Left lobe of liver (tissue), 2 donors: ENCODE measurements at places on chromosomes 7 and 10.
A peak's percentile ranks its signal among the peaks of the same experiment; 100 is the strongest.

- no peak for DNase-seq
Observed at GRCh38 chr7:148561099-148561498, 29.5 kb upstream of the C7orf33 start.

- DNase-seq = no peak
Observed at GRCh38 chr7:158685693-158686092, 18.9 kb downstream of the NCAPG2 start.

- no peak for DNase-seq
Observed at GRCh38 chr7:149790146-149790548, 16.8 kb upstream of the ZNF467 start.

DNA sequence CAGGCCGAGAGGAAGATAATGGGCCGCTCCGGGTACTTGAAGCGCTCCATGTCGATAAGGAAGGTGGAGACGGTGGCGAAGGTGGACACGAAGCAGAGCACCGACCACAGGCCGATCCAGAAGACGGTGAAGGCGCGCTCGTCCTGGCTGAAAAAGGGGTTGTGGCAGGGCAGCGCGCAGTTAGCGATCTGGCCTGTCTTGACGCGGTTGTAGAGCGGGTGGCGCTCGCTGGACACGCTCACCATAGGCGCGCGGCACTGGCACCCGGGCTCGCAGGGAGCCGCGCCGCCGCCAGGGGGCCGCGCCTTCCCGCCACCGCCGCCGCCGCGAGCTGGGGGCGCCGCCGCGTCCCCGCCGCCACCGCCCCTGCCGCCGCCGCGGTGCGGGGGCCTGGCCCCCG lies 1.6 kb downstream of the FZD8 start:
- DNase-seq = peak; percentile 75

- DNase-seq = no peak
Observed at GRCh38 chr7:128910569-128910945, at the start of gene KCP. Gene KCP (minus strand): TSS chr7:128910709. CDS start chr7:128910676, 33 bp downstream.

DNA sequence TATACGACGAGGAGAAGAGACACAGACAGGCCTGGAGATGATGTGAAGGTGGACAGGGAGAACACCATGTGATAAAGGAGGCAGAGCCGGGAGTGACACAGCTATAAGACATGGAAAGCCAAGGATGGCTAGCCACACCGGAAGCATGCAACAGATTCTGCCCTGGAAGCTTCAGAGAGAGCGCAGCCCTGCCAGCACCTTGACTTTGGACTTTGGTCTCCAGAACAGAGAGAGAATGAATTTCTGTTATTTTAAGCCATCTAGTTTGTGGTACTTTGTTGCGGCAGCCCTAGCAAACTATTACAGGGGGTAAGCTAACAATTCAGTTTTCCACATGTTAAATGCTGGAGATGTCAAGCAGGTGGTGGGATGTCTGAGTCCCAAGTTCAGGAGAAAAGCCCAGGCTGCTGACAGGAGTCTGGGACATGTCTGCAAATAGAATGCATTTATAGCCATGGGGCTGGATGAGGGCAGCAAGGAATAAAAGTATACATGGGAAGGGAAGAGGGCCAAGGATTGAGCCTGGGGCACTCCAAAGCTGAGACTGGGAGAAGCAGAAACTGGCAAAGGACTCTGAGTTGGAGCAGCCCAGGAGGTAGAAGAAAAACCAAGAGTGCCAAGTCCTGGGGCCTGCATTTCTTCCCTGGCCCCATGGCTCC lies 65.1 kb downstream of the ATXN7L1 start:
- DNase-seq = peak; percentile 63

DNA sequence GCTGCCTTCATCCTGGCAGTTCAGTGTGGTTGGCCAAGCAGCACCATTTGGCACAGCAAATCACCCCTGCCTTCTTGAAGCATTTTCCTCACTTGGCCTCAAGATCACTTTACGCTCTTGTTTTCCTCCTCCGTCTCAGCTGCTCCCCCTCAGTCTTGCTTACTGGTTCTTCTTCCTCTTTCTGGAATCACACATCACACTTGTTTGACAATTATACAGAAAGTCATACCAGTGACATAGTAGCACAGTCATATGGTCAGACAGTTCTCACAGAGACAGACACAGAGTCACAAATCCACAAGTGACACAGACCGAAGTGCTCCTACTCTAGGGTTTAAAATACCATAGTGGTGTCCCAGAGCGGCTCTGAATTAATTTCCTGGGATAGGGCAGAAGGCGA lies 43.8 kb upstream of the ARL4A start:
- DNase-seq = no peak

DNA sequence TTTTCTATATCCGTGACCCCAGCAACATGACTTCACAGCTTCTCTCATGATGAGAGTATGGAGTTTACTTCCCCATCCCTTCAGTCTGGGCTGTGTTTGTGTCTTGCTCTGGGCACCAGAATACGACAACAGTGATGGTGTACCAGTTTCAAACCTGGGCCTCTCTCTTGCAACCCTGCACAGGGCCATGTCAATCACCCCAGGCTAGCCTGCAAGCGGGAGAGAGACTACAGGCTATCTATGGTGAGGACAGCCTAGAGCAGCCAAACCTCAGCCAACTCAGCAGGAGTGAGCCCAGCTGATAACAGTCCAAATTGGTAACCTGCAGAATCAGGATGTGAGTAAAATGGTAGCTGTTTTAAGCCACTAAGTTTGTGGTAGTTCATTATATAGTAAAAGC lies 235.8 kb downstream of the CHCHD3 start:
- DNase-seq = no peak

DNA sequence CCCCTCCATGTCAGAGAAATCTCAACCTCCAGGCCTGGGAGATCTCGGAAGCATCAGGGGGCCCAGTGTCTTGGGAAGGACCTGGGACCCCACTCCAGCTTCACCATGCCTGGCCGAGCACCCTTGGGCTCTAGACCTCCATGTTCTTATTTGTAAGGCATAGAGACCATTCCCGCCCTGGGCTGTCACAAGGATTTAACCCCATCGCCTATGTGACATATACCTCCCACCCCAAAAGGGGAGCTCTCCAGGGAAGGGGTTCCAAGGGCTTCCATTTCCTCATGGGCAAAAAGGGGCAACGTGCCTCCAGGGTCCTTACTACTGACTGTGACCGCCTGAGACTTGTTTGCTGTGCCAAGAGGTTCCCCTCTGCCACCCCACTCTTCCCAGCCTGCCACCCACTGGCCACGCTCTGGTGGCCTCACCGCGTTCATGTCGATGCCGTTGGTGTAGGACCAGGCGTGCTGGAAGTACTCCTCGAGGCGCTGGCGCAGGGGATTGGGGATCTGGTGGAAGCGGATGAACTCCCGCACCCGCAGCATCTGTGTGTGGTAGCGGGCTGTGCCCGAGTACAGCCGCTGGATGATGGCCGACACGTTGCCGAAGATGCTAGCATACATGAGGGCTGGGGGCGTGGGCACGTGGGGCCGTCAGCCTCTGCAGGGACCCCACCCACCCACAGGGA lies 27.5 kb downstream of the KCNH2 start:
- no peak for DNase-seq

GRCh38 chr7:98911916-98912315 lies 33.6 kb downstream of the TRRAP start:
- DNase-seq = no peak

- DNase-seq = no peak
Observed at GRCh38 chr7:140000666-140001268, 62.0 kb downstream of the PARP12 start.

DNA sequence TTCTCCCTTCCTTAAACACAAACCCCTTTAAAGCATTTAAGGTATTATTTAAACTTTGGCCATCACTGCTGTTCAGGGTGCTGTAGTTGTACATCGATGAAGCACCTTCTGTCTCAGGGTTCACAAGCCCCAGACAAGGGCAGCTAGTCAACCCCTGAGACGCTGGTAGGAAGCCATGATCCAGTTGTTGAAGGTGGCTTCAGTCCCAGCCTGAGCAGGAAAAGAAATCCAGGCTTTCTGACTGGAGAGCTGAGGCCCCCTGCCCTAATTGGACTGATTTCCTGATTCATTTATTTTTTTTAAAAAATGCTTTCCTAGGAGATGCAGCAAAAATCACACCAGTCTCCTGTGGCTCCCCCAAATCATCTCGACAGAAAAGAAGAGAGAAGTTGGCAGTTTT lies 15.8 kb downstream of the CPA1 start:
- no peak for DNase-seq

- no peak for DNase-seq
Observed at GRCh38 chr7:82234457-82235049, 209.0 kb downstream of the CACNA2D1 start.

GRCh38 chr7:21356616-21357015 lies 71.3 kb upstream of the SP4 start:
- no peak for DNase-seq

DNA sequence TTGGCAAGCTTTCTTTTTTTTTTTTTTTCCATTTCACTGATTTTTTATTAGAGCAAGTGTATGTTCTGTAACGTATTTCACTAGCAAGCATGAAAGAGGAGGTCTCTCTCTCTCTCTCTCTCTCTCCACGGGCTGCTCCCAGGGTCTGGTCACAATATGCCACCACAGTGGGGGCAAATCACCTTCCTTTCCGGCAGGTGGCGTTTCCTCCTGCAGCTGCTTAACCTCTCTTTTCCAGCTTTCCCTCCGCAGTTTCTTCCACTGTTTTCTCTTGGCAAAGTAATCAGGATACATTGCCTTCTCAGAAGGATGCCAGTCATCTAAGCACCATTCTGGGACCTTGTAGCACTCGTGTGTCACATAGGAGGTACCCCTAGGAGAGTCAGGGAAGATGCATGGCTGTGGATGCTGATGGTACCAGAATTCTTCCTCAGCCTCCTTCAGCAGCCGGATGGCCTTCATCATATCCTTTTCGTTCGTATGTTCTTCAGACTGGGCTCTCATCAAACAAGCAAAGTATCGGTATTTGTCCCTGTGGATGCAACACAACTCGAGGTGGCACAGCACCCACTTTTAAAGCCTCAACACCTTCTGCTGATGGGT lies 197.3 kb upstream of the PODXL start:
- no peak for DNase-seq

DNA sequence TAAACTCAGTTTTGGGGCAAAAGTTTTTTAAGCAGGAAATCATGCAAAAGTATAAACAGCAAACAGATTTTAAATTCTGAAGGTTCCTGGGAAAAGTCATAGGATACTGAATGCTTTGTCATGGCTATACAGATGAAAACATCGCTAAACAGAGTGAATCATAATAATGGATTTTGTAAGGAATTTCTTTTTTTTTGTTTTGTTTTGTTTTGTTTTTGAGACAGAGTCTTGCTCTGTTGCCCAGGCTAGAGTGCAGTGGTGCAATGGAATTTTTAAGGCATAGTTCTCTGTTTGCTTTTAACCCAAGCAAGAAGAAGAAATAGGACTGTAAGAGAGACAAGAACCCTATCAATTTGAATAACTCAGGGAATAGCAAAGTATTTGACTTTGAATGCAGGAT lies 285.3 kb downstream of the NRG3 start:
- no peak for DNase-seq

DNA sequence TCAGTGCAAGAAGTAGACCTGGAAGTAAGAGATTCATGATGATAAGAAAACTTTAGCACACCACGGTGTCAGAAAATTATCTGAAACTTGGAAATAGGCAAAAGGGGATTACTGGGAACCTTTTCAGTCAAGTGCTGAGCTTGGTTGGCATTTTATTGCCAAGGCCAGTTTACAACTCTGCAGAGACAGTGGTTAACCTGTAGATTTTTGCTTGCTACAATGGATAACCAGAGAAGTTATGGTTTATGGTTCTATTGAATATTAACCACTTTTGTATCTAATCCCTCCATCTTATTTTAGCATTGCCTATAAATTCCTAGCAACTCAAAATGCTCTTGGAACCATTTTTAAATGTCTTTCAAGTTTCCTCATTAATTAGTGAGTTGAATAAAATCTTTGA lies 13.3 kb upstream of the GRM8 start:
- DNase-seq = no peak

DNA sequence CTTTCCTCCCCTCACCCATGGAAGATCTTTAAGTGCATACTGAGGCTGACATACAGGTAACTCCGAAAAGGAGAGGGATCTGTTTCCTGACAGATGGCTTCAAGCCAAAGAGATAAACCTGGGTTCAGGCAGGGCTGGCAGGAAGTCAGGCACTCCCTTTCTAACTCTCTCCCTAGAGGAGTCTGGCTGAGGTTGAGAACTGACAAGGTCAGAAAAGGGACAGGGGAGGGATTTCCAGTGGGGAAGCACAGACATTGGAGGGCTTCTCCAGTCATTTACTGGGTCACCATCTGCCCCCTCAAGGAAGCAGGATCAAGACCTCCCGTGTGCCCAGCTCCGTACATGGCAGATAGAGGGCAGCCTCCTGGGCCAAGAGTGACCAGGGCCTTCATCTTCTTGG lies 31.6 kb downstream of the TLX1 start:
- no peak for DNase-seq

GRCh38 chr7:70435634-70436033 lies 696.3 kb upstream of the GALNT17 start:
- DNase-seq = no peak

DNA sequence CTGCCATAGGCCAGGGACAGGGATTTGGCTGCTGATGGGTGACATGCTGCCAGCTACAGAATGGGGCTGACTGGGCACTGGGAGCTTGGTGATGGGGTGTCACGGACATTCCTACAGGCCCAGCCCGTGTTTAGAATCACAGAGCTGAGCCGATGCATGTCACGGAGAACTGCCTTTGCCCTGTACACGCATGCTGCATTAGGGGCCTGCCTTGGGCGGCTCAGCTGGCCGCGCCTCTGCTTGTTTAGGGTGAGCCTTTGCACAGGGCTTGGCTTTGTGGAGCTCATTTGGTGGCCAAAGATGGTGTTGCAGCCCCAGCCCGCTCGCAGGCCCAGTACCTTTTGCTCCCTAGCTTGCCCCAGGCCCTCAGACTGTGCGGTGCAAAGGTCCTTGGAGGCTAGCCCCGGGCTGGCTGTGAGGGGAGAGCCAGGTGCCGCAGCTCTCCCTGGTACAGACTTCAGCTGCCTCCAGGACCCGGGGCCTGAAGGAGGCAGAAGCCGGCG lies 108.4 kb upstream of the BTBD16 start:
- peak; percentile 88 for DNase-seq

DNA sequence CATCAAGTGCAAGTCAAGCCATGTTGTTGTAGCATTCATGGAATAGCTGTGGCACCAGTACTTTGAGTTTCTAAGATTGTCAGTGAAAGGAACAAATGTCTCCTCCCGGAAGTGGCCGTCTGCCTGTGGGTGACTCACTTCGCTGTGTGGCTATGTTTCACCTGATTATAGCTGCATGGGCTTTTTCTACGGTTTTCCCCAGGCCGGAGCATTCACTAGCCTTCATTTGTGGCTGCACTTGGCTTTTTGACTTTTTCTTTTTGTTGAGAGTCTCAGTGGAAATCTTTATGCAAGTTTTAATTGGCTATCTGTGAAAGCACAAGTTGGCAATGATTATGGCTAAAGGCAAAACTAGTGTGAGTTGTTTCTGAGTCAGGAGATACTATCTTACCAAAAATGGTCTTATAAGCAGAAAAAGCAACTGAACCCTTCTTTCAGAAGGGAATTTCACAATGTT lies 35.0 kb downstream of the SRI start:
- DNase-seq = no peak

- DNase-seq = peak; percentile 75
Observed at GRCh38 chr7:76063525-76063924, 15.6 kb downstream of the MDH2 start.

DNA sequence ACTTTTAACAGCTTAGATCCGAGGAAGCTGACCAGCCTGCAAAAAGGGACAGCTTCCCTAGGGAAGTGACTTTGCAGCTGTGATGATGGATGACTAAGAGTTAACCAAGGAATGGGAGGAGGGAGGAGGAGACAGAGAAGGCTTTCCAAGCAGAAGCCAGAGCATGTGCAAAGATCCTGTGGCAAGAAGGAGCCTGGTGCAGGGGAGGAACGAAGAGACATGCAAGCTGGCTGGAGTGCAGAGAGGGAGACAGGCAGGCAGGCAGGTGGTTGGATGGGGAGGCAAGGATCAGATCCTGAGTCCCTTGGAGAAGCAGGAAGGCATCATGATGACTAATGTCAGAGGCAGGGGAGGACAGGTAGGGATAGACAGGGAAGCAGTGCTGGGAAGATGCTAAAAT lies 148.8 kb downstream of the PFKFB3 start:
- DNase-seq = no peak
